Nasal cavity respiratory epithelium epithelial cell of viscerocranial mucosa (primary cell): ENCODE measurements at places on chromosomes 1 and 21. TPM values are rescaled to one million over a fixed set of nuclear protein-coding genes. Genes with fewer than 3 reads are reported as not detected.

The KLF17 gene
- total RNA-seq = not detected in 2 replicates

The PRKCZ gene
- 33.8 and 42.1 TPM in 2 replicates for total RNA-seq

The HES5 gene
- total RNA-seq = 0.28 and 3.1 TPM in 2 replicates

The MAP3K21 gene
- 9.9 and 10.3 TPM in 2 replicates for total RNA-seq

The S100A8 gene
- total RNA-seq = 238 and 331 TPM in 2 replicates
